ENCODE measurements at places on chromosomes 2 and 18.

DNA sequence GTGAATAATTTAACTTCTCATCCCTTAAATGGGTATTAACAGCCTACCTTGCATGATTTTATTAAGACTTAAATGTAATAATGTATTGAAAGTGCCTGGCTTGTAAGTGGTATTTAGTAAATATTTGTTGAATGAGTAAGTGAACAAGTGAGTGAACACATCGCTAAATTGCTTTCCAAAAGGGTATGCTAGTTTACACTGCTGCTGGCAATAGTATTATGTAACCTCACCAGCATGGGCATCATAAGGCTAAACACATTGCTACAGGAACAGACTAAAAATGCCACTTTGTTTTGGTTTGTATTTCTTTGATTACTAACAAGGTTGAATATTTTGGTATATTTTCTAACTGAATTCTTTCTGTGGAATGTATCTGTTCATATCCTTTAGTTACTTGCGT, 9.8 kb downstream of the WDR43 start:
- DNase-seq: no peak

DNA sequence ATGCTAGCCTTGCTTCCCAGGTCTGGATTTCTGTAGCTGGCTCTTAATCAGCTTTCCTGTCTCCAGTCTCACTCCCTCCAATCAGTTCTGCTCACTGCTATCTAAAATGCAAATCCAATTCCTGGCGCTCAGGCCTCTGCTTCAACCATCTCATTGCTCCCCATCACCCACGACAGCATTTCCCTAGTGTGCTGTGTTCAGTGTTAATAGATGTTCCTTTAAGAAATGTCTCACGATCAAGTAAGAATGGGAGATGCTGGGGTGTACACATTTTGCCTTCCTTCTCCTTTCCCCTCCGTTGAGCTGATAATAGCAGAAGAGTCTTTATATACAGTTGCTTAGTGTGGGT, 1.6 kb upstream of the PUM2 start:
- no peak for DNase-seq

GRCh38 chr18:34789768-34790344, 79.8 kb downstream of the DTNA start:
- no peak for DNase-seq

GRCh38 chr2:200765139-200765951, 46.4 kb upstream of the BZW1 start:
- no peak for DNase-seq

- peak; percentile 87 for DNase-seq
Measured at GRCh38 chr2:106561356-106561755, 74.2 kb downstream of the CD8B2 start.

GRCh38 chr2:105323111-105323510, 6.4 kb downstream of the TGFBRAP1 start:
- DNase-seq: no peak

GRCh38 chr18:48555465-48555995, 16.7 kb downstream of the CTIF start:
- DNase-seq: no peak

DNA sequence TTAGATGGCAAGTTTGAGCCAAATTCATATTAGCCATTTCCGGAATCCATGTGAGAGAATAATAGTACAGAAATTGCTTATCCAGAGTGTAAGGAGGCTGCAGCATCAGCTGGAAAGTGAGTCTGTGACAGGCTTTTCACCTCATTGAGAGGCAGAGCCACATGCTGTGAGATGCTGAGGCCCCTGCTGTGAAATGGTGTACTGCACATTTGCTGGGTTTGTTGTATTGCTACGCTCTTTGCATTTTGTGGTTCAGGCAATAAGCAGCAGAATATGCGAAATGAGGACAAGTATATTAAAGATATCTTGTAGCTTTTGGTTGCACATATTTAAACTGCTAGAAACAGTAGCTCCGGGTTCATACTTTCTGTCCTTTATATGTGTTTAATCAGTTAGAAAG, 37.0 kb downstream of the NABP1 start:
- DNase-seq: no peak

DNA sequence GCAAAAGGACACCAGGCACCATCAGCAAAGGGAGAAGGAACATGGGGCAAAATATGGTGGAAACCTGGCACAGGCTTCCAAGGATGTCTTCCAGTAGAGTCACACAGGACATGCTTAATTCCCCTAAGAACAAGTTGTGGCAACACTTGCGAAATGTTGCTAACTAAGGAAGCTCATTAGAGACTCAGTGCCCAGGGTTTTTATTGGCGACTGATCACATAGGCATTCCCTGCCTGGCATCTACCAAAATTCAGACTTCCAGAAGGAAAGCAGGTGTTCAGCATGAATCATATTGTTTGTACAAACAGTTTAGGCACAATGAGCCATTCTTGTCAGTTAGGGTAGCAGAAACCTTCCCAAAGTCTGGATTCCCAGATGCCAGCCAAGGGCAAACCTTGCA, 25.7 kb downstream of the SLC4A1AP start:
- DNase-seq: no peak

DNA sequence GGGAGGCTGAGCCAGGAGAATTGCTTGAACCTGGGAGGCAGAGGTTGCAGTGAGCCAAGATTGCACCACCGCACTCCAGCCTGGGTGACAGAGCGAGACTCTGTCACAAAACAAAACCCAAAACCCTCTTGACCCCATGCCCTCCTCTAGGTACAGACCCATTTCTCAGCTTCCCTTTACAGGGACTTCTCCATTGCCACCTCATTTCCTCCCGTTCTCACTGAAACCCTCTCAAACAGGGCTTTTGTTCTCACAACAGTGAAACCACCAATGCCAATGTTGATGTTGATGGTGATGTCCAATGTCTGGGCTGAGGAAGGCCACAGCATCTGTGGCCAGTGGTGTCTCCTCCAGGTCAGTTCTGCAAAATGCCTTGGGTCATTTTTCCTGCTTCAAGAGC, 69.0 kb upstream of the ZCCHC2 start:
- DNase-seq: no peak

- DNase-seq: no peak
Measured at GRCh38 chr2:143254110-143254509, 124.9 kb downstream of the ARHGAP15 start.

DNA sequence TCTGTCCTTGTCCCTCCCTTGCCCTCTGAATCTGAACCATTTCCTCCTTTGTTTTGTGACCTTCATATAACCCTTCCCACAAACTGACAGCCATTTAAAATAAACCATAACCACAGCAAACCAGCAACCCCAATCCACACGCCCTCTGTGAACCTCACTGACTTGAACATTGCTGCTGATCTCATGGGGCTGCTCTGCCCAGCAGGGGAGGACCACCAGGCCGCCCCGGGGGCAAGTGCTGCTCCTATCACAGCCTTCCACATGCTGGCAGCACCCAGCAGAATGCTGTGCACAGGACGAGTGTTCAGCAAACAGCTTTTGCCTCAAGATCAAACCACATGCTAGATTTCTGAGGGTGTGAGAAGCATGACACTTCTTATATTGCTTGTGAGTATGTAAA, 73.9 kb upstream of the UXS1 start:
- no peak for DNase-seq

DNA sequence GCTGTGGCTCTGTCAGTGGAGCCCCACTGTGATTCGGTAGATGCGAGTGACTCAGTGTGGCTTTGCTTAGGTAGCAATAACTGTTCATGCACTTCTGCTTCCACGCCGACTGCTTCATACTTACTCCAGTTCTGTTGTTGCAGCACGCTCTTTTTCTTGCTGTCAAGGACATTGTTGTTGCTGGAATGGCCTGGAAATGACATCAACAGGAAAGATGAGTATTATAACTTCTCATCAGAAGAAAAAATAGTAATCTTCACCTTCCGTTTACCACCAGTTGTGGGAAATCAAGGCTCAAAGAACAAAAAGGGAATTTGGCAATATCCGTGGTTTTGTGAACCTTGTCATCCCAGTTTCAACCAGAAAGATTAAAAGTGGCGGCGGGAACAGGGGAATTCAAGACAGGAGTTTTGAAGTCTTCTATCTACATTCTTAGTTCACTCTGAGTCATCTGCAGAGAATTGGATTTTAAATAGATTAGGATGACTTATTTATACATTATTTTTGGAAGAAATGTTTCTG, 8.3 kb downstream of the TM4SF20 start:
- no peak for DNase-seq

DNA sequence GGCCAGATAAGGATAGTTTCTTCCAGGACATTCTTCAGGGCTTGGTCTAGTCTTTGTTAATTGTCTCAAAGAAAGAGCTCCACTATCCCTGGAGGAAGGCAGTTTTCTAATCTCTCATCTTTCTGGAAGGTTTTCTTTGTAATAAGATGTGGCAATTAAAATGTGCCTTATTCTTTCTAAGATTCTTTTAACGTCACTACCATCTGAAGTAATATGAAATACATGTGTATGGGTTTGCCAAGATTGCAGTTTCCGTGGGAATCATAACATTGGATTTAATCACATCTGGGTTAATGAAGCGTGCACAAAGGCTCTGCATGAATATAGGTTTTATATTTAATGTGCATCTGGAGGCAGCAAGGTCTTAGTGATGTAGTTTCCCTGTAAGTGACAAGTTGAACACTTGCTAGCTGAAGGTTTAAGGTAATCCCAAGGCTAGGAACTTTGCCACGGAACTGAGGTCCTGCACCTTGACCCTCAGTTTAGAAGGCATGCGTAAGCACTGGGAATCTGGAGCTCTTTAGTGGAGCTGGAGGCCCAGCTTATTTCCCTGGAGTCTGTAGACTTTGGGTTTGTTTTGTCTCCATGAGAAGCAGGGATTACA, 25.7 kb downstream of the DIS3L2 start:
- DNase-seq: no peak

GRCh38 chr2:10575609-10576280, 114.0 kb downstream of the NOL10 start:
- no peak for DNase-seq

GRCh38 chr2:107374249-107374648, 452.4 kb upstream of the RGPD4 start:
- DNase-seq: no peak

DNA sequence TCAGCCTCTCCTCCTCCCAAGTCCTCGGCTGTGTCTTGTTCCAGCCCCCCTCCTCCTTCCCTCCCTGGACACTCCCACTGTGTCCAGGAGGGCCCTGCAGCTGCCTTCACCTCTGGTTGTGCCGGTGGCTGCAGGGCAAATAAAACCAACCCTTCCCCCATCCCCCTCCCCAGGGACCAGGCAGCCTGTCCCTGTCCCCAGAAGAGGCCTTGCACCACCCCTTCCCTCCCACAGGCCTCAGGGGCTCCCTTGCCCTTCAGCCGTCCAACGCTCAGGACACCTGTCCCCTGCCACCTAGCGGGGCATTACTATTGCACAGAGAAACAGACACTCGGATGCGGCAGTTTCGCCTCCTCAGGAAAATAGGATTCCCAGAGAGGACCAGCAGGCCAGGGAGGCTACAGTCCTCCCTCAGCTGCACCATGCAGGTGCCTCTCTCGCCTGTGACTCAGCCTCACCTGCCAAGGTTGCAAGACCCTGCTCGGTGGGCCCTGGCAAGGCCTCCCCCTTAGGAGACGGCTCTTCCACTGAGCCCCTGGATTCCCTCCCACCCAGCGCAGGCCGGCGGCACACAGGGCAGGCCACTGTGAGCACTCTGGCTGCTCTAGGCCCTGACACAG, 5.5 kb upstream of the GPC1 start:
- DNase-seq: no peak

DNA sequence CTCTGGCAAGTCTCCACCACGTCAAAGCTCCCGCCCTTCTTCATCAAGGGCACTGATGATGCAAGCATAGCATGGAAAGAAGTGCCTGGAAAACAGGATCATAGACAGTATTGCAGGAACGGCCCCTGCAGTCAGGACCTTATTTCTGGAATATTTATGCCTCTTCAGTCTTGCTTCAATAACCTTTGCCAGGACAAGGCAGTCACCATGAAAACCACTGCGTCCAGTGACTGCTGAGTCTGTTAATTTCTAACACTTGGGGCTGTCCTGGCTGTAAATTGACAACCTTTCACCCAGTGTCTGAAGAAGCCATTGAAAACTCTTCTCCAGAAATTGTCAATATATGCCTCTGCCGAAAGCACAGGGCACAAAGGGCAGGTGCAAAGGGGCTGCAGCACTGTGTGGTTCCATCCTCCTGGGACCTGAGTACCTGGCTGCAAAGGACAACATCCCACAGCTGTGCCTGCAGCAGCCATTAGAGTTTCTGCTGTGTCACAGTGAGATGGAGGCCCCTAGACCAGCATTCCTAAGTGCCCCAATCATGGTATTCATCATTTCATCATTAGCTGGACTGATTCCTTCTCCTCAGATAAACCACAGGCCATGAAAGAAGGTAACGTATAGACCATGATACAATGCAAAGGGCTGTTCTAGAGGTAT, 819.6 kb downstream of the RNF144A start:
- no peak for DNase-seq

GRCh38 chr2:230738391-230738811, 25.8 kb downstream of the CAB39 start:
- DNase-seq: no peak

DNA sequence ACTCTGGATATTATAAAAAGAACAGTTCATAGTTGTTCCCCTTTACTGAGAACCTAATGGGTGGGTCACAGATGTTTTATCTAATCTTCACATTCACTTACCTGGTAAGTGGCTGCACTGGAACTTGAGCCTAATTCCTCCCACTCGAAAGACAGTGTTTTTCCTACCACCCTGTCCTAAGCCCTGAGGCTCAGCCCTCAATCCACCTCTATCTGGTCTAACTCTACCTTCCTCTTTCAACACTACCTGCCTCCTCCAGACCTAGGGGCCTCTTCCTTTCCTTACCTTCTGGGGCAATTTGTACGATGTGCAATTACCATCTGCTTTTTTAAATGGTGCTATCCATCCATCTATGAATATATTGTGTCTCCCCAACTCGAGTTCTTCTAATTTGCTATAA, 9.7 kb upstream of the KIF3C start:
- no peak for DNase-seq

- DNase-seq: peak; percentile 12
Measured at GRCh38 chr2:226477221-226478108, 322.2 kb downstream of the IRS1 start.

- peak; percentile 23 for DNase-seq
Measured at GRCh38 chr18:50819027-50819727, 639 bp downstream of the MRO start.

- no peak for DNase-seq
Measured at GRCh38 chr2:63983986-63984605, 35.1 kb downstream of the VPS54 start.

GRCh38 chr2:227337442-227337841, 12.4 kb downstream of the MFF start:
- no peak for DNase-seq

DNA sequence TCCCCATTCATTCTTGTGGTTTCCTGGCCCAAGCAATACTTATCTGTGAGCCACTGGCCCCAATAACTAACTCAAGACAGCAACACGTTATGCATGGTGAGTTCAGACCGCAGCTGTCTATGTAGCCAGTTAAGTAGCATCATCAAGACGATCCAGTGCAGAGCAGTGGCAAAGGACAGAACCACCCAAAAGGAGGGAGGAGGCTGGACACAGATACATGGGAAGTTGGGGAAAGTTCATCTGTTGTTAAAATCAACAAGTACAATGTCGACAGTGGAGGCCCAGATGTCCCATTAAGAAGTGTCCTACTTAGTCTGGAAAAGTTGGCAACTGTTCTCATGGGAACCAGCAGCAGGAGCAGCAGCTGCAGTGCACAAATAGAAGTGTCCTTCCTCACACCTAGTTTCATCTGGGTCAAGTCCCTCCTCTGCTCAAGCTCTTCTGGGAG, 106.9 kb upstream of the THOC1 start:
- DNase-seq: no peak

Data from prostate gland (tissue), 2 donors.